Hepatocyte (in vitro differentiated cells): ENCODE measurements at places on chromosomes 5 and 9.

DNA sequence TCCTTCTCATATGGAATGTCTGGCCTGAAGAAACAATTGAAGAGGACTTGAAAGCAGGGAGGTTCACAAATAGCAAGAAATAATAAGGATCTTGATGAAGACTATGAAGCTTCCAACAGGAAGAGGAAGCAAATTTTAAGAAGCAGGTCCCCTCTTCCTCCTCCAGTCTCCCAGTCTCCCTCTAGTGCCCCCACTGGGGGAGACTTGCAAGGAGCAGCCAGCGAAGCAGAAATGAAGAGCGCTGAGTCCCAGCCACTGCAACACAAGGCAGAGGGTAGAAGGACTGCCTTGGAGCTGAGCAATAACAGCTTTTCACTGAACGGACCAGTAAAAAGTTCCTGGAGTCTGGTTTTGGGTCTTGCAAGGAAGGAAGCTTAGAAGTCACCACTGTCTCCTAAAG, 32.6 kb upstream of the ACO1 start:
- no peak for DNase-seq

- DNase-seq, result no peak
These were observed 75.2 kb upstream of the ADAMTS2 start for GRCh38 chr5:179420476-179420875.

DNA sequence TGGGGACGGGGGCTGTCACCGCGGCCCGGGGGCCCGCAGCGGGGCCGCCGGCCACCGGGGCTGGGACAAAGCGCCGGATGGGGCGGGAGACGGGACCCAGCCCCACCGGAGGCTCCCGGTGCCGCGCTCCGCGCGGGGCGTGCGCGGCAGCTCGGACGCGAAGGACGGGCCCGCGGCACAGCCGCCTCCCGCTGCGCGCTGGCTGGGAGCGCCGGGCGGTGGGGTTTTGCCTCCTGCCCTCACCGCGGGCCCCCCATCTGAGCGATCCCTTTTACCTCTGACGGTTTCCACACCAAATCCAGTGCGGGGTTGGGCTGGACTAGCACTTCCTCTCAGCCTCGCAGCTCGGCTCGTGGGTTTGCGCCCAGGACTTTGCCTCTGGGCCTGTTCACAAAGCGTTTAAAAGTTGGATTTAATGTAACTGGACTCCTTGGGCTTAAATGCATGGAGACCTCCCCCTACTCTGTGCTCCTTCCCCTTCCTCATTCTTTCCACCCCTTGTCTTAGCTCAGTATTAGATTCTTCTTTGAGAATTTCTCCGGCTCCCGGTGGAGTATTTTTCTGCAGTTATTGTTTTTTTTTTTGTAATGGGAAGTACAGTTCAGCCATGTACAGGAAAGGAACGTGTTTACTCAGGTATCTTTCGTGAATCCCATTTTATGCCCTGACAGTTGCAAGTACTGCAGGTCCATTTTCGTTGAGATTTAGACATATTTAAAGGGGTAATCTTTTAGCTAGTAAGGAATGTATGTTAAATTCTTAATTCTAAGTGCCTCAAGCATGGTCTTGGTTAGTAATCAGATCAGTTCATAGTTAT, 691 bp downstream of the FCHO2 start:
- DNase-seq, result peak; percentile 73

DNA sequence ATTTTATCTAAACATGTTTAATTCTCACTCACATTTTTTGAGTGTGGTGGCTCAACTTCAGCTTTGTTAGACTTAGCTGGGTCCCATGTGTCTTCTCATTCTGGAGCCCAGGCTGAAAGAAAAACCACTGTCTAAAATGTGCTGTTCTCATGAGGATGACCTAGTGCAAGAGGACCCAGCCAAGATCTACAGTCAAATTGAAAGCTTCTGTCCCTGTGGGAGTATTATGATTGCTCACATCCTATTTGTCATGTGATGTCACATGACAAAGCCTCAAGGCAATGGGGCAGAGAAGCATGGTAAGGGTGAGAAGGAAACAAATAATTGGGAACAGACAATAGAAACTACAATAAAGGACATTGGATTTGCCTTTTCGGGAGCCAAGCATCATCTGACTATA, 113.4 kb upstream of the ASTN2 start:
- DNase-seq, result no peak

DNA sequence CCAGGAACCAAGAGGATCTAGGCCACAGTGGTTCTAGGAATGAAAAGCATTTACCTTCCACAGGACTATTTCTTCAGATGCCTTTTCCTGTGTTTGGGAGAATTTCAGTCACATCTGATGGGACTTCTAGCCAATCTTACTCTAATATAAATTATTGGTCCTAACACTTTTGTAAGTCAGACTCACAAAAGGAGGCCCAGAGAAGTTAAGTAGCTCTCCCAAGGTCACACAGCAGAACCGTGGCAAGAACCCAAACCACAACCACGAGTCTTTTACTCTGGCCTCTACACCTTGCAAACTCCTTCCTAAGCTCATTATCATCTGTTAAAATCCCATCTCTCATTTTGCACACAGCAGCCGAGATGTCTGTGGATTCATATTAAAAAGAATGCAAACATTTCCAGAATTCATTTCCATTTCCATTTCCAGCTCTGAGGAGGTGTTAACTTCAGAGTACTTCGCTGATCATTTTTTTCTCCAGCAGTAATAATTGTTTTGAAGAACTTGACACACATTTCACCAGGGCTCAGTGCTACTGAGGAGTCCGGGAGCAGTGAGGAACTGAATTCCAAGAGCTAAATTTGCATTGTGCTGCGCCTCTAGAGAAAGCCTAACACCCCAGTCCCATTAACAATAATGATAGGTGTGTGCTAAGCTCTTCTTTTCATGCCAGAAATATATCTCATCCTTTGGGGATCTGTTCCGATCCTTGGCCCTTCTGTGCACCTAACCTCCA, 168.1 kb downstream of the SEMA6A start:
- no peak for DNase-seq

DNA sequence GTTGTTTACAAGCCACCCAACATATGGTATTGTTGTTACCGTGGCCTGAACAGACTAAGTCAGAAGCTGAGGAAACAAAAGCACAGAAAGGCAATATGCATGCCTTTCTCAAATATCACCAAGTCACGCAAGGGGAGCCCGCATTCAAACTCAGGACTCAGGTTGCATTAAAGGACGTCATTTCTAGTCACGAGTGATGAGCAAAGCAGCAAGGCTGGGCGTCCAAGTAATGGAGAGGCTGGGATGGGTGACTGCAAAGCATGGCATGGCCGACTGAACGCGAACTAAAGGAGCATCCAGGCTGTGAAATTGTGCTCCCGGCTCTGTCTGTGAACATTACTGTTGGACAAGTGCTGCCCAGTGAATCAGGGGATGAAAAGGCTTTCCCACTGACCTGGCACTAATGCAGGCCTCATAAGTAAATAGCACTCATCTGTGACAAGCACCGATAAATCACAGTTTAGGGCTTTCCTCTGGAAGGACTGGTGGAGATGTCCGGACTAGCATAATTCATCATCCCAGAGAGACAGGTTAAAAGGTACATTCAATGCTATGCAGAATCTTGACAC, 202.8 kb downstream of the SPOCK1 start:
- no peak for DNase-seq

DNA sequence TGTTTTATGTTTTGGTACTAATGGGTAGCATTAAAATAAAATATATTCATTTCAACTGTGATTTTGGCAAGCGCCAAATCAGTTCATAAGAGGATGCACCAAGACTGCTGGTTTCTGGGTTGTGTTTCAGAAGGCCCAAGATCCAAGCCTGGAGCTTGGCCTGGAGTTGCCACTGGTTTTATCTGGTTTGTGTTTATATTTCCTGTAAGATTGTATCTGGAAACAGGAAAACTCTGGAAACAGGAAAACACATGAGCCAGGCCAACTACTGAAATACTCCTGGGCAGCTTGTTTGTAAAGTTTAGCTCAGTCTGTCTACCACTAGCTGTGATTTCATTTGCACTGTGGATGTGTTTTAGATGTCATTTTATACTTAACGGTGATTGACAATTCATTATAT, 5.5 kb downstream of the FSTL4 start:
- no peak for DNase-seq
